Spinal cord (tissue), 10 donors: ENCODE measurements at places on chromosomes 2 and 18. TPM values are rescaled to one million over a fixed set of nuclear protein-coding genes. Genes with fewer than 3 reads are reported as not detected.

DNA sequence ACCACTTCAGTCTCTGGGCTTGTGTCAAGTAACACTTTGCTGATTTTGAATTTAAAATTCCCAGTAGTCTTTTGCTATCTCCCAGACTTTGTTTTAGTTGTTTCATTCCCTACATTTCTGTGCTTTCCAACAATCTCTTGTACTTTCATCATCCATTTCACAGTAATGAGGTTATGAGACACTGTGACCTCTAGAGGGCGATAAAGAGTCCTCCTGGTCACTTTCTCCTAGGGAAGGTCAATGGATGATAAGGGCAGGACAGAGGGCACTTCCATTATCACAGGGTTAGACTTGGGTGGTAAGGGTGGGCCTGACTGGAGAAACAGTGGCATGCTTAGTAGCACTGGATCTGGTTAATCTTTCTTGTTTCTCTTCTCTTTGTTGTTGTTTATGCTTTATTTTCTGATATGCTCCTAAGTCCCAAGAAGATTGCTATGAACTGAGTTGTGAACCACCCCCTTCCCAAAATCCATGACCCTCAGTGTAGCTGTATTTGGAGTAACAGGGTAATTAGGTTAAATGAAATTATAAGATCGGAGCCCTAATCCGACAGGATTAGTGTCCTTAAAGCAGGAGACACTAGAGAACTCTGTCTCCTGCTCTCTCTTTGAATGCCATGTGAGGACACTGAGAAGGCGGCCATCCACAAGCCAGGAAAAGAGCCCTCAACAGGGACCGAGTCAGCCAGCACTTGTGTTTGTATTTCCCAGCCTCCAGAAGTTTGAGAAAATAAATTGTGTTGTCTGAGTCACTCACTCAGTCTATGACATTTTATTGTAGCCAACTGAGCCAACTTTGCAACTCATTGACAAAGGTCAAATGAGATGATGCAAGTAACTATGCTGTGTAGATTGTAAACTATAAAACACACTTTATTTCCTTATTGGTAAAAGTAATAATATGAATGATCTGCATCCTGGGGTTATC, 779.2 kb downstream of the CNTNAP5 start:
- no peak for DNase-seq

DNA sequence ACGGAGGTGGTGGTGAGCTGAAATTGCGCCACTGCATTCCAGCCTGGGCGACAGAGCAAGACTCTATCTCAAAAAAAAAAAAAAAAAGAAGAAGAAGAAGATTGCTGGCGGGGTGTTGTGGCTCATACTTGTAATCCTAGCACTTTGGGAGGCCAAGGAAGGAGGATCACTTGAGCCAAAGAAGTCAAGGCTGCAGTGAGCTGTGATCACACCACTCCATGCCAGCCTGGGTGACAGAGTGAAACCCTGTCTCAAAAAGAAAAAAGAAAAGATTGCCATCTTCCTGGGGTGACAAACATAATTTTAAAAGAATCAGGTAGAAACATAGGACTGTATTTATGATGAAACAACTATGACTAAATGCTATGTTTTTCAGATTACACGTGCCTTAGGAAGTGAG, 55.1 kb upstream of the EML4 start:
- DNase-seq = no peak

- no peak for DNase-seq
Observed at GRCh38 chr2:10891390-10891789, 20.3 kb upstream of the KCNF1 start.

DNA sequence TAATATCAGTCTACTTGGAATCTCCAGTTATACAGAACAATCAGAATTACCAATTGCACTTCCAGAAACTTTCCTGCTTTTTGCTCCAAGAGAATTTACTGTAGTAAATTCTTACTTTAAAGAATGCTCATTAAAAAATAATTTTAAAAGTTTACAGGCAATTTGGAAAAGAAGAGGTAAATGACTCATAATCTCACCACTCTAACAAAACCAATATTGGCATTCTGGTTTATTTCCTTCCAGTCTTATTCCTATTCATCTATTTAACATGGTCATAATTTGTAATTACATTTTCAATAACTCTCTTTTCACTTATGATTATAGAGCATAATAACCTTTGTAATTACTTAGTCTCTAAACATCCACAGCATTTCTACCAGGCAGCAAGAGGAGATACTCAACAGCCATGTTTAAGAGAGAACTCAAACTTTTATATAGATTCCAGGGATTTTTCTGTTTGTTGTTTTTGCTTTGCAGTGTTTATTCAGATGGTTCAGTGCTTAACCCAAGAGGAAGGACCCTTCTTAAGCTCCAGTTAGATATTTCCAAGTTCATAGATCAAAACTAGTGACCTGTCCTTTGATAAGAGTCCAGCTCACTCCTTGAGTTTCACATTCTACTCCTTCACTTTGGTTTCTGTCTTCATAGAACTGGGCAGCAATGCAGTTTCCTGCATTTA, 464.7 kb downstream of the TXNL1 start:
- no peak for DNase-seq

DNA sequence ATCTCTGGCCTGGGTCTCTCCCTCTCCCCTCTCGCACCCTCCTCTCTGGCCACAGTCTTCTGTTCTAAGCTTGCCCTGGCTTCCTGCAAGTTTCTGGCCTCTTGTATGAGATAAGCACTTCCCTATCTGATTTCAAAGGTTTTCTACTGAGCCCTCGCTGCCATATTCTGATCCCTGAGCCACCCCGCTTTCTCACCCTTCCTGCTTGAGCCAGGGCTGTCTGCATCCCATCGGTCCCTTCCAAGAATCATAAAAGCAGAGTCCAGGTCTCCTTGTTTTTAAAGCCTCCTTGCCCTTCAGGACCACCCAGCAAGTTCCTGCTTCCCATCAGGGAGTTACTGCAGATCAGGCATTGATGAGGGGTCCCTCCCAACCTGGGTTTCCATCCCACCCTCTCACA, 110.2 kb downstream of the PRKCE start:
- no peak for DNase-seq

DNA sequence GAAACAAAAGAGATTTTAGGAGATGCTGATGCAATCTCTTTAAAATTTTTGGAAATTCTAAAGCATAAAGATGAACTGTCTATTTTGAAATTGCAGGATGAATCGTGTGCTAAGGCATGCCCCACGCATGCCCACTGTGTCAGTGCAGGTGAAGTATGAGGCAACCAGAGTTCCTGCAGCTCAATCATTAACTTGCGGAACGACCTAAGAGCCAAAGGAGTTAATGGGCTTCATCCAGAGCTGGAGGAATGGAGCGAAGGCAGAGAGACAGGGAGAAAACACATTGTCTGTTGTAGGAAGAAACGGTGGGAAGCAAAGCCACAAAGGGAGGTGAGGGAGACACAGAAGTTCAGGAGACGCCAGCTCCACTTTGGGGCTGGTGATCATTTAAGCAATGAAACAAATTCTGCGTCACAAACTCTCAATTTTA, 265.2 kb downstream of the CCDC85A start:
- DNase-seq = peak; percentile 84

The LRRC30 gene
- total RNA-seq = not detected

The CD302 gene
- total RNA-seq = 21.9 TPM

The DNER gene
- total RNA-seq = 56.5 TPM

The C2orf66 gene
- 1.9 TPM for total RNA-seq

The CRYGC gene
- not detected for total RNA-seq

The TPGS2 gene
- 104 TPM for total RNA-seq

The CPO gene
- 0.33 TPM for total RNA-seq

The CCDC85A gene
- 12.1 TPM for total RNA-seq

The GPR45 gene
- total RNA-seq = 0.39 TPM
